ENCODE measurements at places on chromosomes 12 and 14.

DNA sequence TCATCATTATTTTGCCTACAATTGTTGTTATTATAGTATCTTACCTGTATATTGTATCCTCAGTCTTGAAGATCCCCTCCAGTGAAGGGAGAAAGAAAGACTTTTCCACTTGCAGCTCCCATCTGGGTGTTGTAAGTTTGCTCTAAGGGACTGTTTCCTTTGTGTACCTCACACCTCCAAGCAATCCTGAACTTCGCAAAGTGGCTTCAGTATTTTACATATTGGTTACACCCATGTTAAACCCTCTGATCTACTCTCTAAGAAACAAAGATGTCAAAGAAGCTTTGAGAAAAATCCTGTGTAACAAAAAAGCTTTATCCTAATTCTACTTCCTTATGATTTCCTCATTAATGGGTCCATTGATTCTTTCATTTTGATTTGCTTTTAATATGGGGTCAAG lies 10.1 kb upstream of the OR9K2 start:
- no peak for DNase-seq

DNA sequence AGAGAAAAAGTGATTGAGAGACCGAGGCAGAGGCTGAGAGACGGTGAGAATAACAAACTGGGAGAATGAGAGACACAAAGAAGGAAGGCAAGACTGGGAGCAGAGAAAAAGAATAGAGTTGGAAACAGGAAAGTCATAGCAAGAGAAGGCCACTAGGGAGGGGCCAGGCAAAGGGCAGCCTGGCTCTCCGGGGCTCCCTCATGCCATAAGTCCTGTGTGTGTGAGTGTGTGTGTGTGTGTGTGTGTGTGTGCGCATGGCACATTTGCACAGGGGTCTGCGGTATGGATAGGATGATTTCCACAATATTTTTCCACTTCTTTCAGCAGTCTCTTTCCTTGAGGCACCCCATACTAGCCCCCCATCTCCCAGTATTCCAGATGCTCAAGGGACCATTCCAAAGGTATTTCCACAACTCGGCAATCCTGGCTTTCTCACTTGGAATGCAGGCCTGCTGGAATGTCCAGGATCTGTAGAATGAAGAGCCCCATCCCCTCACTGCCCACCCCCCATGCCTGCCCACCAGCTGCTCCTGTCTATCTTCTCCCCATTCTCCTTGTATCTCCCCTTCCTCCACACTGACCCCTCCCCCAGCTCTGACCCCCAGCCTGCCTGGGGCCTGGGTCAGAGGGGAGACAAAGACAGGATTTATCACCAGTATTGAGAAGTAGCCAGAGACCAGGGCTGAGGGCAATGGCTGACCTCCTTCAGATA lies 9.0 kb downstream of the GPR84 start:
- DNase-seq, result no peak

DNA sequence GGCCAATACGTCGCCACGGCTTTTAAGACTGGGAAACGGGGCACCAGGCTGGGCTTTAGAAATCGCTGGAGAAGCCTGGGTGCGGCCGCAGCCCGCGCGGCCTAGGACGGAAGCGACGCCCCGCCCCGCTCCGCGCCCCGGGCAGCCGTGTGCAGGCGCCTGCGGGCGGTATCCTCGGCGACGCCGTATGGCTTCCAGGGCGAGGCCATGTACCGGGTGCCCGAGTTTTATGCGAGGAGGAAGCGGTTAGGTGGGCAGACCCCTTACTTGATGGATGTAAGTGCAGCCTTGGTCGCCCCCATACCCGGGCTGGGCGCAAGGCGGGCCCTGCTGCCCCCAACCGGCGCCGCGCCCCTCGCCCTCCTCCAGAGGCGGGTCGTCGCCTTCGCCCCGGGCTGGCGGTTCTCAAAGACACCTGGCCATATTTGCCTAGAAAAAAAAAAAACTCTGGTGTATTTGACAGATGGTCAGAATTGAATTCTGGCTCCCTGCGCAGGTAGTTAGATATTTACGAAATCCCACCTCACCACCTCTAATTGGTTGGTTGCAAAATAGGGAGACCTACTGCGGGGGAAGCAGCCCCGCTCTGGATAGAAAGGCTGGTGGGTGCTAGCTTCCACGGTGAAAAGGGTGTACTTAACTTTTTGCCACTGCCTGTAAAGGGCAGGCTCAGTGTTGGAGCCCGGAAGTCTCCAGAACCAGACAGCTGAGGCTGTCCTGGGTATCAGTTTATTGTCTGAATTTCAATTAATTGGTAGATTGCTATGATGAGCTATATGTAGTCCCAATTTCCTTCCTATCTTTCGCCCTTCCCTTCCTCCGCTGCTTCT lies at the start of gene PPP1R36:
Gene PPP1R36, plus strand, starts transcription at position 171 of the 830 bp plus-strand sequence. Its CDS starts 37 bp downstream, at position 208.
- DNase-seq, result no peak

- no peak for DNase-seq
These were observed 583.4 kb downstream of the VRK1 start for GRCh38 chr14:97380539-97380941.

DNA sequence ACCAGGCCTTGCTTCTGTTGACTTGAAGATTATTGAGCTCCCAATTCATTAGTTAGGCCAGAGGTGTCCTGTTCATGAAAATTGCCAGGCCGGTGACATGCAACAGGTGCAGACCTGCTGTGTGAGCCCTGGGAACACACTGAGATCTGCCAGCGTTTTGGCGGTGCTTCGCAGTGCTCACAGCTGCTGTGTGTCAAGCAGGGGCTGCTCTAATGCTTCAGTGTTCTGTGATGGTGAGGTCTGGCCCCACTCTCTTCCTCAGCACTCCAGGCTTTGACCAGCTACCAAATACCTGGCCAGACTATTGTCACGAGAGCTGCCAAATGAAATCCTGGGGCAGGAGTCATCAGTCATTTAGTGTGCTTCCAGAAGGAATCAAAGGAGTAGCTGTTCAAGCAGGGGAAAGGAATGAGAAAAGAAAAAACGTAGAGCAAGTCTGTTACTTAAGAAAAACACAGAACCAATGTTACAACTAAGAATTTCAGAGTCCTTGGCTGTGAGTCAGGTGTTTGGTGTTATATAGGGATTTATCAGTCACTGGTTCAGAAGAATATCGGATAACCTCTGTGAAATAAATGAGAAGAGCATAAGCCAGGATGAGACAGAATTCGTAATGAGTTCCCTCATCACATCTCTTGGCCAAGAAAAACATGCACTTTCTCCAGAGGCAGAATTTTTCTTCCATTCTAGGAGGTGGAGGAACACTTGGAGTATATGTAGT lies 150.8 kb downstream of the FBXL14 start:
- no peak for DNase-seq

DNA sequence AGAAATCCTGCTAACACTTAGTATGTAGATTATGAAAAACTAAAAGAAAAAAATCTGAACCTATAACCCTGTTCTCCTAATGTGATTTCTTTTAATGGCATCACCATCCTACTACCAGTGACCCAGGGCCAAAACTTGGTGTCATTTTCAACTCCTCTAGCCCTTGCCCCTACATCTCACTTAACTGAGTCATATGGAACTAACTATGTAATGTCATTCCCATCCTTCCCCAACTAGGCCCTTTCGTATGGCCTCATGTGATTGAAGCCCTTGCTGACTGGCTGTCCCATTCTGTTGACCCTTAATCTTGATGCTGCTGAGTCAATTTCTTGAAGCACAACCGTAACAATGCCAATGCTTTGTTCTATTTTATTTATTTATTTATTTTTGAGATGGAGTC lies 7.6 kb downstream of the DMAC2L start:
- no peak for DNase-seq

Data from pons (tissue), 1 donor.